ENCODE measurements at places on chromosomes 6 and 20.

- DNase-seq = no peak
These were observed 192.2 kb downstream of the TBC1D32 start for GRCh38 chr6:121142093-121142492.

GRCh38 chr6:56756219-56756789 lies 113.6 kb upstream of the DST start:
- DNase-seq = no peak

DNA sequence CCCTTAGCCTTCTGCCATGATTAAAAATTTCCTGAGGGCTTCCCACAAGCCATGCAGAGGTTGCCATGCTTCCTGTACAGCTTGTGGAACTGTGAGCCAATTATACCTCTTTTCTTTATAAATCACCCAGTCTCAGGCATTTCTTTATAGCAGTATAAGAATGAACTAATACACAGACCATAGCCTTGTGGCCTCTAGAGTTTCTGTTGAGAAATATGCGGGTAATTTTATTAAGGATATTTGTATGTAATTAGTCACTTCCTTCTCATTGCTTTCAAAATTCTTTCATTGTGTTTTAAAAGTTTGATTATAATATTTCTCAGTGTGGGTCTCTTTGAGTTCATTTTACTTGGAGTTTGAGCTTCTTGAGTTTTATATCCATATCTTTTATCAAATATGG lies 484.9 kb downstream of the COL12A1 start:
- DNase-seq = no peak

DNA sequence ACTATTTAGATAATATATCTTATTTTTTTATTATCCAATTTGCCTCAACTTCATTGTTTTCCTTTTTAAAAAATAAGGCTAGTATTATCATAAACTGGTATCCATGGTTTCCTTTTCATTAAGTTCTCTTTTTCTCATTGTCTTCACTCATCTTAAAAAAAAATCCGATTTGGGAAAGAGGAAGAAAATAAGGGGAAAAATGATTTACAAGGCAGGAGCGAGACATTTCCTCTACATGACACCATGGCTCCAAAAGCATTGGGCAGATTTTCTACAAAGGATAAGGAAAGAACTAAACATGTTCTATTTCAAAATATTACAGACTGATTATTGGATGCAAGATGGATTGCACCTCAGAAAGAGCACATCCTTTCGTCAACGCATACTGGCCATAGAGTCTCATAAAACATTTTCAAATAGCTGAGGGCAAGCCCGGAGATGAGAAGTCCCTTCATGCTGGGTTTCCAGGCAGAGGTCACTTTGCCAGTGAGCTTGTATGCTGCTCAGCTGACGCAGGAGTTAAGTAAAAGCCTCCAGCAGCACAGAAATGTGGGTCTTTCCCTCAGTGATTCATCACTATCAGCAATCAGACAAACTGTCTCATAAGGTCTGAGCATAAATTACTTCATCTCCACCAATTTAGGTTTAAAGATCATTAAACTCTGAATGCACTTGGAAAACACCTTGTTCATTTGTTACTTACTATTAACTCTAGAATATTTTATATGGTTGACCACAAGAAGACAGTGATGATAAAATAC lies 129.0 kb upstream of the TNFAIP3 start:
- no peak for DNase-seq
